Neural progenitor cell (in vitro differentiated cells): ENCODE measurements at places on chromosomes 11 and 22.

GRCh38 chr11:20090654-20091374 is 69.5 kb downstream of the DBX1 start:
- no peak for DNase-seq

- no peak for DNase-seq
These were observed 67.5 kb downstream of the MN1 start for GRCh38 chr22:27734066-27734465.

GRCh38 chr11:27972522-27973170 is 135.3 kb downstream of the KIF18A start:
- no peak for DNase-seq

GRCh38 chr11:54558919-54559318 is 44.9 kb downstream of the OR4C46 start:
- DNase-seq = no peak

DNA sequence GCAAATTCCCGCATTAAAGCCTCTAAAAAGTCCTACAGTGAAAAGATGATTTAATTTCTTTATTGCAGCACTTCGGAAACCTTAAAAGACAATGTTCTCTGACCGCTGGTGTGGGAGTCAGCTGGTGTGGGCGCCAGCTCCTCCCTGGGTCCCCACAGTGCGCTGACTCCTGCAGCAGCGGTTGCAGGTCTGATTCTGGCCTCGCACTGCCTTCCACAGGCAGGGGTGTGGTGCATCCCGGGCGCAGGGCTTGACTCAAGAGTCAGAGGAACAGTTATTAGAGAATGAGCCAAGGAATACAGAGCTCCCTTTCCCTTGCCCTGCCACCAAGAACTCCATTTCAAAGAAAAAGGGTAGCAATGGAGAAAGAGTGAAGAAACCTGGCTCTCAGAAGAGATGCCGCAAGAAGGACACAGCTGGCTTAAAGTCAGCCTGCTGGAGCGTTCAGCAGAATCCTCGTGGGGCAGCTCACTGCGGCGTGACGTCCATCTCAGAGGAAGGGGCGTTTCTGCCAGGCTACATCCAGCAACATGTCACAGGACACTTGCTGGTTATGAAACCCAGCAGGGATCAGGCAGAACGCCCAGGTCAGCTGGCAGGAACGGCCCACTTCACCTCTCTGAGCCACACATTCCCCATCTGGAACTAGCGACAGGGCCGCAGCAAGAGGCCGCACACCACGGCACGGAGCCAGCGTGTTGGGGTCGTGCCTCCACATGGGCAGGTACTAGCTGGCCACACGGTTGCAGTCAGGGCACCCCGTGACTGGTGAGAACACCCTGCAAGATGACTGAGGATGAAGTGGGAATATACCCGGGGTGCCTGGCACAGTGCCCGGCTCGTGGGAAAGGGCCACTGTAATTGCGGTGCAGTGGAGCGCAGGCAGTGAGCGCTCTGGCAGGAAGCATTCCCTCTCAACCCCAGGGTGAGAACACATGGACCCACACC is 18.1 kb upstream of the EFCAB6 start:
- no peak for DNase-seq
